ENCODE measurements at places on chromosomes 3 and 15. TPM values are rescaled to one million over a fixed set of nuclear protein-coding genes. Genes with fewer than 3 reads are reported as not detected.

DNA sequence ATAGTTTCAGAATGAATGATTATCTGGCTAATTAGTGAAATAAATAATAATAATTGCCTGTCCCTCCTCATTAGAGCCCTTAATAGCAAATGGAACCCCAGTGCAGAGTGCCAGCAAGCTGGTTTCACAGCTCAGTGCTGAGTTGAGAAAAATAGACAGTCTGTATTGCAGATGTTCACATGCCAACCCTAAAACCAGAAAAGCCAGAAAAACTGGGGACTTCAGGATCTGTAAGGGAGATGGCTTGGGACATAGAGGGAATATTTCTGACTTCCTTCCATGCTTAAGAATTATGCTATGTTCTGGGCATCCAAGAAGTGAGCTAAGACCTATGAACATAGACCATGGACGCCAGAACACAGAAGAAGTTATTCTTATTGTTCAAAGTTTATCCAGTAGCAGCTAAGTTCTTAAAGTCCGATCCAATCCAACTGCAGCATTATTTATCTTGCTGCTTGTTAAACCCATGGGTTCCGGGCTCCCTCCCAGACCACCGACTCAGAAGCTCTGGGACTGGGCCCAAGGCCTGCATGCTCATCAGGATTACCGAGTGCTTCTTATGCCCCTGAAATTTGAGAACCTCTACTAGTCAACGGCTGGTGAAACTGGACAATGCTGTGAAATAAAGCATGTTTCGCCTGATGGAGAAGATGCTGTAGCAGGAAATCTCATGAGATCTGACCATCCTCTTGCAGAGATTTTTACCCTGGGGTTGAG lies 158.3 kb downstream of the FOXB1 start:
- DNase-seq = no peak

Gene COMMD4
- total RNA-seq = 52.8 TPM

DNA sequence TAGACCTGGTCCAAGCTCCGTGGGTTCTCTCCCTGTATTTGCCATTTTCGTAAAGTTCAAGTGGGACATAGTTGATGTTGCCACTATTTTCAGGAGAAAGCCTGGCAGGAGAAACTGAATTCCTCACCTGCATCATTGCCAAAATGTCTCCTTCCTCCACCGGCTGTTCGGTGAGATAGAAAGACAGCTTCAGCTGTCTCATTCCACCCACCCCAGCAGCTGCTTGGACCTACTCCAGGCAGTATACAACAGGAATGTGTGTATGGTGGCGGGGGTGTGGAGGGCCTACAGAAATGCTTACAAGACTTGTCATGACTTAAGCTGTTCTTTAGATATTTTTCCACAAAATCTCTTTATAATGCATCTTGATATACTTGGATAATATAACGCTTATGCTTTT lies 132.7 kb upstream of the RAP2B start:
- no peak for DNase-seq

DNA sequence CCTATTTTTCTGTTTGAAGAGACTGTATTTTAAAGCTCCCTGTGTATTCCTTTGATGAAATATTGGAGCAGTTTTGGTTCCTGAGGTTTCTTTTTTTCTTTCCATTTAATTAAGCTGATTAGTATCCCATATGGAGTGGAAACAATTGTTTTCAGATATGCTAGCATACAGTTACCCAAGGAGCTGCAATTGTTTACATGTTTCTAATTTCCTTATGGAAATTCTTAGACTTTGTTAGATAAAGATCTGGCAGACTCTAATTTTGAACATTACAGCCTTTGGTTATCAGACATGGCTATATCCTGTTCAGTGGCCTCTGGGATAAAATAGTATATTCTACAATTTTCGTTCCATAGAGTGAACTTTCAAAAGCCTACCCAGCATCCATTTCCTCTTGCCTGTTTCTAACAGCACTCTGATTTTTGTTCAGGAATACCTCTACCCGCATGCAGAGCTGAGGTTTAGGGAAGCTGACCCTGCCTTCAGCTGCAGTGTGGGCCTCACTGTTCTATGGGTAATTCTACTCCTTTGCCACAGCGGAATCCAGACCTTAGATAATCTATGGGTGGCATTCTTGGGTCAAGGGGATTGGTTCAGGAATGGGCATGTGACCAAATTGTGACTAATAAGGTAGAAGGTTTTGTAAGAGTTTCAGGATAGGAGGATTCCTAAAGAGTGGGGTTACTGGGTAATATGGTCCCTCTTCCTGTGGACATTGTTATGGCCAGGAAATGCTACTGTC lies 161.1 kb upstream of the ANKRD28 start:
- no peak for DNase-seq

- DNase-seq = no peak
These were observed 208.7 kb downstream of the RAP2B start for GRCh38 chr3:153370680-153371079.

DNA sequence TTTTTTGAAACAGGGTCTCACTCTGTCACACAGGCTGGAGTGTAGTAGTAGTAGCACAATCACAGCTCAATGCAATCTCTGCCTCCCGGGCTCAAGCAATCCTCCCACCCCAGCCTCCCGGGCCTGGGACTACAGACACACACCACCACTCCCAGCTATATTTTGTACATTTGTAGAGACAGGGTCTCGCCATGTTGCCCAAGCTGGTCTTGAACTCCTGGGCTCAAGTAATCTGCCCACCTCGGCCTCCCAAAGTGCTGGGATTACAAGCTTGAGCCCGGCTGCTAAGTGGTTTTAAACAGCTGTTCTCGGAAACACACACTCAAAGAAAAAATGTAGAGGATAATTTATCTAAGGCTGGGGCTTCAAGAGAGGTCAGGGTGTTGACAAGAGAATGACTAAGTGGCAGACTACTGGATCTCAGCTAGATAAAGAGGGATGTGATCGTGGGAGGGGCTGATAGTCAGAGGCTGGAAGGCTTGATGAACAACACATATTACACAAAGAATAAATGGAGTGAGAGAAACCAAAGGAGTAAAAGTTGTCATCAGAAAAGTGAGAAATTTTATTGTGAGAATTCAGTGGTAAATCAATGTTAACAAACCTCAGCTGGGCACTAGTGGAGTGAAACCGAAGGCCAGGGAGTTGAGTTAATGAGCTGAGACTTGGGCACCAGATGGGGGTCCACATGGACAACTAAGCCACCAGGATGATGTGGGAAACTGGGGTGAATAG lies 6.7 kb downstream of the CCR5AS start:
- DNase-seq = no peak

DNA sequence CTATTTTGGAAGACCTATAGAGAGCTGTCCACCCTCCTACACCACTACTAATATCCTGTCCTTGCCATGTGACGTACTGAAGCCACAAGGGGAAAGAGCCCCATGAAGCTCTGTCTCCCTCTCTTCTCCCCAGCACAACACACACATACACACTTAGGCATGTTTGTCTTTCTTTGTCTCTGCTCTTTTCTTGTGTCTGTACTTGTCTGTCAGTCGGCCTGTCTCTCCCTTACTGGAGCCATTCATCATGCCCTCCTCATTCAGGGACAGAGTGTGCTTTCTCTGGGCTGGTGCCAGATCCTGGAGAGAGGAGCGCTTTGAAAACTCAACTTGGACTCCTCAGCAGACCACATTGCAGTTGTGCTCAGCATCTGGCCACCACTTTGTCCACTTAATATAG lies 47.6 kb downstream of the PSMD6 start:
- peak; percentile 76 for DNase-seq

DNA sequence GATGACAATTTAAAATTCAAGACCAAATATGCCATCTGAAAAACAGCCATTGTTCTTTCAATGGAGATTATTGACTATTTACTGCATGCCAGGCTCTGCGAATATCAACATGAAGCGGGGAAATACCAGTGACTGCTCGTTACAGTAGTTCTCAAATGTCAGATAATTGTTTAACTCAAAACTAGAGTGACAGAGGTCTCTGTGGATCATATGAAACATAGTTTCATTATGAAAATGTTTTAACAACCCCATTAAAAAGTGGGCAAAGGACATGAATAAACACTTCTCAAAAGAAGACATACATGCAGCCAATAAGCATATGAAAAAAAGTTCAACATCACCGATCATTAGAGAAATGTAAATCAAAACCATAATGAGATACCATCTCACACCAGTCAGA lies 50.0 kb upstream of the GPR149 start:
- no peak for DNase-seq

Gene STAC
- total RNA-seq = 1.2 TPM

DNA sequence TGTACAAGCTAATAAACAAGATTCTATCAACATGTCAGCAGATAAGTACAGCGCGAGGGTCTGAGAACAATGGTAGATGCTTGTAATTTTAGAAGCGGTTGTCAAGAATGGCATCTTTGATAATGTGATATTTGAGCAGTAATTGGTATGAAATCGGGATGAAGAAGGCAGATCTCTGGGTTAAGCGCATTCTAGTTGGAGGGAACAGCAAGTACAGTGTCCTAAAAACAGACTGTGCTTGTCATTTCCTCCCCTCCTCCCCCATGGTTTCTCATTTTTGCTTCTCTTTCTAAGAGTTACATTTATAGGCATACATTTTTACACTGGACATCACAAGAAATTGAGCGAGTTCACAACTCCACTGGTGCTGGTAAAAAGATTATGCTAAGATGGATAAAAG lies 23.3 kb downstream of the TGFBR2 start:
- no peak for DNase-seq

Gene GPR171
- 0.33 TPM for total RNA-seq

Gene ADAMTSL3
- 10.7 TPM for total RNA-seq

DNA sequence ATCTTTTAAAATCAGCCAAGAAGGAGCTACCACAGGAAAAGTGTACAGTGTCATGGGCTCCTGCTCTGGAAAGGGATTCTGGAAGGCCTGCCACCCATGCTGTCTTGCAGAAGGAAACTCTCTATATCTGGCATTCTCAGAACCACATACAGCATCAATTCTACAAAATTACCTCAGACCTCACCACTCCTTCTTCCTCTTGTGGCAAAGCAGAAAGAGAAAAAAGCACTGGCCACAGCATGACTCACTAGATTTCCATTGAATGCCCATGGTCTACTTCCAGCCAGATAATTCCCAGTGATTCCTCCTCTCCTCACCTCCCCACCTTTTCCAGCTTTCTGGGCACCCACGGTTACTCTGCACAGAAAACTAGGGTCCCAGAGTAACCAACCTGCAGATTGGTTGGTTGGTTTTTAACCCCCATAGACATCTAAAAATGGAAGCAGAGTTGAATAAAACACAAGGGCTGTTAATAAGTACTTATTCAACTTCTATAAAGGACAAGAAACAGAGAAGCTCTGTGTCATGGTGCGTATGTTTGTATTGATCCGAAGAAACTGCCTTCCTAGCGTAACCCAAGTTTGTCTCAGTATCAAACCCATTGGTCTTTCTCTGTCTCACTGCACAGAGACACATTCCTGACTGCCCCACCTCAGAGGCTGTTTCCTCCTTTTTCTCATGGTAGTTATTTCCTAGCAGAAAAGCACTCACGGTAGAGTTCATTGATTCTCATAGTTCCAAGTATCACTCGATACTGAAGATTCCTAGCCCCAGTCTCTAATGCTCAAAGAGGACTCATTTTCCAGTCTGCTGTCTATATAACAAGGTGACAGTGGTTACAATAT lies 67.7 kb downstream of the LDHAL6B start:
- DNase-seq = no peak

Gene CXCR6
- total RNA-seq = 0.22 TPM

- no peak for DNase-seq
These were observed 68.0 kb downstream of the CASR start for GRCh38 chr3:122251428-122251827.

DNA sequence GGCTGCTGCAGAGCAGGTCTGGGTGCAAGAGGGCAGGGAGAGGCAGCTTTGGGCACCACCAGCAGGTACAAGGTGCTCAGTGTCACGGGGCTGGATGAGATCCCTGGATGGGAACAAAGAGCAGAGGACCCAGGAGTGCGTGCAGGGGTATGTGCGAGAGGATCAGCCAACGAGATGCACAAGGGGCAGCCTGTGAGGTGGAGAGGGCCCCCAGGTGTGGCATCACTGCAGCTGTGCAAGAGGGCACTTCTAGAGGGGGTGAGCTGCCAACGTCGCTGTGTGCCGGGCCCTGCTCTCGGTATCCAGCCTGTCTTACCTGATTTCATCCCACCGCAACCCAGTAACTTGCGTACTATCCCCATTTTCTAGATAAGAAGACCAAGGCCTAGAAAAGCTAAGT lies 67.3 kb upstream of the SNRPA1 start:
- DNase-seq = no peak

Gene RAB5A
- 34.9 TPM for total RNA-seq

GRCh38 chr3:142028243-142028777 lies 121.0 kb downstream of the TFDP2 start:
- no peak for DNase-seq
